ENCODE measurements at places on chromosomes 4 and X.

DNA sequence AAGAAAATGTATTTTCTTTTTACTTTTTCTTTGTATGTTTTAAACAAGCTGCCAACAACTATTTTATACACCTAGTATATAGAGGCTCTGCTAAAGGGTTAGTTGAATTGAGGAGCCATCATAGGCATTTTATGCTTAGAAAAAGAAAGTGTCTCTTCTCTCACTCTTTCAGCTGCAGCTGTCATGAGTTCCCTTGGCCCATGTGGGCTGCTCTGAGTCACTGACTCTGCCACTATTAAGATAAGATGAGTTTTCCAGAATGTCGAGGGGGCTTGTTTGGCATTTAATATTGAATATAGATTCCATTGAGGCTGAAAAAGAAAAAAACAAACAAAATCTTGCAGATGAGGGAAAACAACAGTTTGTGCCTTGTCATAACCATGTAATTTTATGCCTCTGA is 126.0 kb upstream of the PAQR3 start:
- DNase-seq: no peak

DNA sequence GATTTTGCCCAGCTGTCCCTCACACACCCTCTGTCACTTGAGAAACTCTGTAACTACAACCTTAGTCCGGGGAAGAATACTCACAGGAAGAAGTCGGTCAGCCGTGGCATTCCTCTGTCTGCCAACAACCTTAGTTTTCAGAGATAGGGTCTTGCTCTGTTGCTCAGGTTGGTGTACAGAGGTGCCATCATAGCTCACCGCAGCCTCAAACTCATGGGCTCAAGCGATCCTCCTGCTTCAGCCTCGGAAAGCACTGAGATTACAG is 12.2 kb upstream of the SPCS3 start:
- DNase-seq: no peak

GRCh38 chrX:69130439-69130838 is 34.8 kb downstream of the PJA1 start:
- no peak for DNase-seq

- peak; percentile 67 for DNase-seq
Measured at GRCh38 chrX:22686138-22686541, 313.6 kb upstream of the DDX53 start.

GRCh38 chrX:63506320-63506719 is 155.2 kb upstream of the SPIN4 start:
- no peak for DNase-seq

GRCh38 chrX:120485315-120485637 is 16.2 kb upstream of the LAMP2 start:
- no peak for DNase-seq

GRCh38 chrX:29890646-29891200 is 324.6 kb upstream of the MAGEB2 start:
- no peak for DNase-seq

- DNase-seq: no peak
Measured at GRCh38 chr4:15188605-15189539, 186.6 kb downstream of the CPEB2 start.

DNA sequence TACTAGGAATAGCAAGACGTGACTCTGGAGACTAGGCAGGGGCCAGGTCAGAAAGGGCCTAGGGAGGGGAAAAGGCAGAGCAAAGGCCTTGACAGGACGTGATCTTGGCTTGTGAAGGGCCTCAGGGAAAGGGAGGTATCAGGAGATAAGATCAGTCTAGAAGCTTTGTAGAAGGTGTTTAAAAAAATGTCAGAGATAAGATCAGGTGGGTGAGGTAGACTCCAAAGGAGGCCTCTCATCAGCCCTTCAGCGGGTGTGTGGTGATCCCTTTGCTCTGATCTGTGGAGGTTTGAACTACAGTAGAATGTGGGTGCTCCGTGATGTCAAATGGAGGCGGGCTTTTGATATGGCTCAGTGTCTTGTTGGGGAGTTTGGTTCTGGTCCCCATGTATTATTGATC is 78.8 kb upstream of the PRPS1 start:
- no peak for DNase-seq

- no peak for DNase-seq
Measured at GRCh38 chr4:91171217-91171616, 1044.0 kb downstream of the CCSER1 start.

GRCh38 chrX:153804621-153805020 is 10.2 kb downstream of the SSR4 start:
- no peak for DNase-seq
